ENCODE measurements at places on chromosomes 4 and X.

- H3K4me3 ChIP-seq: no peak overlapping the region
- H3K27me3 ChIP-seq: no peaks in the 10 kb centered on the region
- DNase-seq: no peak
- peaks cover 9% of the 10 kb centered on the region for H3K36me3 ChIP-seq
- H3K27ac ChIP-seq: no peak overlapping the region
- H3K4me1 ChIP-seq: no peaks in the 10 kb centered on the region
These were observed 24.4 kb downstream of the PPP2R3B start for GRCh38 chrX:362351-362750.

DNA sequence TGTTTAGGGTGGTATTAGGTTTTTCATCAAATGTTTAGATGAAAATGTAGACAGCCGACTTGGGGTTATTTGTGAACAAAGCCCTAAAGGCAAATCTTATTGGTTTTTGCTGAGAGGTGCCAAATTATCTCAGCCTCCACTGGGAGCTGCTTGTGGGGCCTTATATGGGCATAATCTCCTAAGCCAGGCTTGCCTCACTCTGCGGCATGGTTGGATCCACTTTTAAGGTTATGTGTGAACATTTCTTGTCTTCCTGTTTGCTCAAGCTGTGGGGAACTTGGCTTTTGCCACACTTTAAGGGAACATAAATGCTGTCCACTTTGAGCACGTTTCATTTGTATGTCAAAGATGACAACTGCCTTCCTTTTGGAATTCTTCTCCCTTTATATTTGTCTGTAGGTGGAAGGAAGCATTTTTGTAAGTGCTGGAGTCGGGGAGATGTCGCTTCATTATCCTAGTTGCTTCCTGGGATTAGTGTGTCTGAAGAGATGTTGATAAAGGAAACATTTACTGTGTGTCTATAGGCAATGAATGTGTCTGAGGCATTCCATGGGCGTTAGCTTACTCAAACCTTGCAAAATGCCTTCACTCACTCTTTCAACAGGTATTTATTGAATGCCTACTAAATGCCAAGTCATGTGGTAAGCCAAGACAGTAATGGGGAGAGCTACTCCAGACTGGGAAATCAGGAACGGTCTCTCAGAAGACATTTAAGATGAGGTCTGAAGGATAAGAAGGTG is 78.3 kb downstream of the SLC9A6 start:
- H3K4me1 ChIP-seq: no peaks in the 10 kb centered on the region
- no peak overlapping the region for H3K27ac ChIP-seq
- H3K27me3 ChIP-seq: no peaks in the 10 kb centered on the region
- DNase-seq: no peak

GRCh38 chrX:41602816-41603345 is 85.9 kb upstream of the GPR34 start:
- no peak overlapping the region for H3K27ac ChIP-seq
- no peaks in the 10 kb centered on the region for H3K27me3 ChIP-seq
- H3K4me3 ChIP-seq: no peak overlapping the region
- H3K4me1 ChIP-seq: no peaks in the 10 kb centered on the region

DNA sequence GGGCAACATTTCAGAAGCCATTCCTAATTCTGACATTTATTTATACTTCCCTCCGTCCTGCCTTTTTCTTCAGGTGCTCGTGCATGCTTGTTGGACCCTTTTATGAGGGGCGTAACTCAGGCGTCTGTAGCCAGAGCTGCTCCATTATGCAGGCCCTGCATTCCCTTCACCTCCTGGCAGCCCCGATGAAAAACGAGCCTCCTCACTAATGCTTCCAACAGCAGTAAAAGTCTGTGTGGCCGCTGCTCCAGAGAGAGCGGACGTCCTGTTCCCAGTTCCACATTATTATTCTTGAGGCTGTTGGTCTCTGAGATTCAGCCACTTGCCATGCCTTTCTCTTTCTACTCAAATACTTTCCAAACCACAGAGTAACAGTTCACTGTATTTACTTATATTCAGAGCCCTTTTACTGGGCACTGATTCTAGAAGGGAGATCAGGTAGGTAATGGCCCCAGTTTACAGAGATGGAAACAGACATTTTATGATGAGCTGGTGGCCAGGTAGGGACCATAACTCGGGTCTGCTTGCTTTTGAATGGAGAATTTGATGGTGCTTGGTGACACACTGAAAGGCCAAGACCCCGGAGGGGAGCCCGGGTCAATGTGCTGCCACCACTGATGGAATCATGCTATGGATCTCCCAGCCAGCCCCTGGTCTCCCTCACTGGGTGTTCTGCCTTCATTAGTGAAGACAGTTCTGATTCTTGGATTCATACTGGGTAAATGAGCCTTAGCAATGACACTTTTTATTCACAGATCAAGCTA is 101.0 kb downstream of the GATB start:
- no peaks in the 10 kb centered on the region for H3K27me3 ChIP-seq
- H3K4me3 ChIP-seq: no peak overlapping the region
- H3K4me1 ChIP-seq: no peaks in the 10 kb centered on the region
- H3K36me3 ChIP-seq: peaks cover 19% of the 10 kb centered on the region
- H3K27ac ChIP-seq: no peak overlapping the region
- no peak for DNase-seq

Measured in H1 (cell line).